WTC11 (cell line): ENCODE measurements at places on chromosomes 6 and 20. TPM values are rescaled to one million over a fixed set of nuclear protein-coding genes. Genes with fewer than 3 reads are reported as not detected.

WFDC5 gene
- total RNA-seq: not detected in 3 replicates

- no peak for DNase-seq
Measured at GRCh38 chr6:16688984-16689636, 72.2 kb downstream of the ATXN1 start.

GRCh38 chr20:59013959-59014608 is 5.1 kb upstream of the TUBB1 start:
- DNase-seq: no peak

GRCh38 chr20:24453869-24454268 is 15.6 kb upstream of the SYNDIG1 start:
- no peak for DNase-seq

IL17F gene
- not detected in 3 replicates for total RNA-seq

- DNase-seq: no peak
Measured at GRCh38 chr20:38812709-38813573, 7.4 kb downstream of the PPP1R16B start.

SGK2 gene
- total RNA-seq: 0.74 to 1.2 TPM (median 0.99 TPM) in 3 replicates

GRCh38 chr6:227812-228338 is 64.4 kb upstream of the DUSP22 start:
- no peak for DNase-seq

GRCh38 chr6:93940381-93940780 is 521.0 kb upstream of the EPHA7 start:
- no peak for DNase-seq

DNA sequence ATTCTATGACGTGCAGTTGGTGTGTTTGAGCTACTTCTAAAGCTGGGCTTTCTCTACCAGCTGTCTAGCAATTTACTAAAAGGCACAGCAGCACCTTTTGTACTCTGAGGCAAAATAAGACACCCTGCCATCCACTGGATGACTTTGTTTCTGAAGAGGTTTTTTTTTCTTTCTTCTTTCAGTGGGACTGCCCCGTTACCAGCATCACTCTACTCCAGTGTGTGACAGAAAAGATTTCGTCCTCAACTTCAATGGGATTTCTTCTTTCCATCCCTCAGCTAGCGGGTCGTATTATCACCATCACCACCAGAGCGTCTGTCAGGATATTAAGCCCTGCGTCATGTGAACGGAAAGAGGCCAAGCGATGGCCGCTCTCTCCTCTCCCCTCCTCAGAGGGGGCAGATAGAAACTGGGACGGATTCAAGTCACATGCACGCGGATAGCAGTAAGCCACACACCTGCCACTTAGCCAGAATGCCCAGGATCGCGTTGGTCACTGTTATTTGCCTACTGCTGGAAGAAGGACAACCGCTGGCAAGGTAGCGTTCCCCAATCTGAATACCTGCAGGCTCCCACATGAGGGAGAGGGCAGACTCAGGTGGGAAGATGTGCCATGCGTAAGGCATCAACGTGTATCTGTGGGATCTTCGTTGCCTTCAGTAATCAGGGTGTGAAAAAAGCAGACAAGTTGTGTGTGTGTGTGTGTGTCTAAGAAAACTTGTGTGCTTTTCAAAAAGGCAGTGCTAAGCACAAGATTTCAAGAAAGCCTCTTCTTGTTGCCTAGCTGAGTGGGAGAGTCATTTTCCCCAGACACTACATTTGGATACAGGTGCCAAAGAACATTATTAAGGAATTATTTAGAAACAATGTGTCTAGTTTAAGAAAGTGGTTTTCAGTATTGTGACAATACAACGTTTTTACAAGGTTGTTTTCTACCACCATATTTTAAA is 5.4 kb downstream of the FOXF2 start:
- DNase-seq: no peak
